ENCODE measurements at places on chromosomes 13 and 19.

DNA sequence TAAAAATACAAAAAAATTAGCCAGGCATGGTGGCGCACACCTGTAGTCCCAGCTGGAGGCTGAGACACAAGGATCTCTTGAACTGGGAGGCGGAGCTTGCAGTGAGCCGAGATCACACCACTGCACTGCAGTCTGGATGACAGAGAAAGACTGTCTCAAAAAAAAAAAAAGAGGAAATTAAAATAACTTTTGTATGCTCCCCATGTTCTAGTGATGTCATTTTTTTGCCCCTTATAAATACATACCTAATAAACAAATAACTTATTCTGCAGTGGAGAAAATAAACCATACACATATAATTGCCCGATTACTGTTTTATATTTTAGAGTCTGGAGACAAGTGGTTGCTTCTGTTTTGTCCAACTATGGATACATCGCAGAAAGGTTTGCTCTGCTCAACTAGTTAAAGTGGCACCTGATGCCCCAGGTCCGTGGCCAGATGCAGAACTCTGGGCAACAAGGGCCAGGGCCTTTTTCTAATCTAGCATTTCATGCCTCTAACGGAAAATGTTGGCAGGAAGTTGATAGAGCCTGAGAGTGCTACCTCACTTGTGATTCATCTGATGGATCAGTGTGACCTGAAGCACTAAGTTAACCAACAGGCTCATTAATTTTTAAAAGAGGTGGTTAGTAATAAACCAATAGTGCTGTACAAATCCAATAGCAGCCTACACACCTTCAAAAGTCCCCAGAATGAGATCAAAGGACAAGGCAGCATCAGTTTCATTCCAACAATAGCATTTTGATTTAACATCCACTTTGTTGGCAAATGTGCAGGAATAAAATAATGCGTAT lies 18.8 kb downstream of the UBE2L5 start:
- DNase-seq = peak; percentile 69

GRCh38 chr13:49840266-49840665 lies 47.8 kb upstream of the KPNA3 start:
- no peak for DNase-seq

GRCh38 chr19:10052602-10053360 lies 33.3 kb upstream of the SHFL start:
- no peak for DNase-seq

DNA sequence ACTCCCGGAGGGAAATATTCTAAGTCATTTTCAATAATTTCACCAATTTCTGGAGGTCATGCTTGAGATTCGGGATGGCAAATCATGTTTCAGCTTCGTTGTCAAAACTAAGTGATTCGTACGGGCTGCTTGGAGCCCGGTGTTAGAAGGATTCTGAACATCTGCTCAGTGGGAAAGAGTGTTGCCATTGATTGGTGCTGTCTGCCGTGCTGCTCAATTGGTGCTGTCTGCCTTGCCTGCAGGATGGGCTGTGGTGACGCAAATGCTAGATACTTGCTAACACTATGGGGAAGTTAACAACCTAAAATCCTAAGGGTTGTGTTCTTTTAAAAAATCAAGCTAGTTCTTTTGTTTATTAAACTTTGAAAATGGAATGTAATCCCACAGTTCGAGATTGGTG lies 17.3 kb upstream of the CACNG8 start:
- no peak for DNase-seq

DNA sequence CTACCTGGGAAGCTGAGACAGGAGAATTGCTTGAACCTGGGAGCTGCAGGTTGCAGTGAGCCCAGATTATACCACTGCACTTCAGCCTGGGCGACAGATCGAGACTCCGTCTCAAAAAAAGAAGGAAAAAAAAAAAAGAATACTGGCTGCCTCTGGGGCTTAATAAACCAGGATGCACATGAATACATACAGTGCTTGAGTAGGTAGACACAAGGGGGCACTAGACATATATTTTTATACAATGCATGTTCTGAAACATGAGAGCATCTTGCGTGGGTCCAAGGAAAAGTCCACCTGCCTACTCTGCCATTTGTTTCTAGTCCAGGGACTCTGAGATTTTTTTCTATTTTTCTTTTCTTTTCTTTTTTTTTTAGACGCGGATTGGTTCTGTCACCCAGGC lies 31.2 kb downstream of the KEAP1 start:
- peak; percentile 65 for DNase-seq

- peak; percentile 4 for DNase-seq
Measured at GRCh38 chr19:32580353-32580900, 563 bp upstream of the PDCD5 start.

- DNase-seq = no peak
Measured at GRCh38 chr13:21663197-21663596, 7.7 kb upstream of the FGF9 start.

DNA sequence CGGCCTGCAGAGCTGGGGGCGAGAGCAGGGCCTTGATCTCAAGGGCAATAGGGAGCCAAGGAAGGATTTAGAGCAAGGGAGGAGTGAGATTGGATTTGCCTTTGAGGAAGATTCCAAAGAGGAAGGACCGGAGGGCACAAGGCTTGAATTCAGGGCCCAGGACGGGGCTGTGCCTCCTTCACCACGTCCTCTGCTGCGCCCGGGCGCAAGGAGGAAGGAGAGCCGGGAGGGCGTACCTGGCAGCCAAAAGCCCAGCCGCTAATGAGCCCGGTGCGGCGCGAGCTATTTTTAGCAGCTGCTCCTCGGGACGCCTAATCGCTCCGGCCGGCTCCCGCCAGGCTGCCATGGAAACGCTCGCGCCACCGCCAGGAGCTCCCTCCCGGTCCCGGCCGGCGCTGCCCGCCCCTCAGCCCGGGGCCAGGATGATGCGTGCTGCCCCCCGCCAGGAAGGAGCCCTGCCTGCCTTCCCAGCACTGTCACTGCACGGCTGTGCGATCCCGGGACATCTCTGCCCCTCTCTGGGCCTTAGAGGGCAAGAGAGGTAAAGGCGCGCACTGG lies 31.3 kb downstream of the TINCR start:
- no peak for DNase-seq

DNA sequence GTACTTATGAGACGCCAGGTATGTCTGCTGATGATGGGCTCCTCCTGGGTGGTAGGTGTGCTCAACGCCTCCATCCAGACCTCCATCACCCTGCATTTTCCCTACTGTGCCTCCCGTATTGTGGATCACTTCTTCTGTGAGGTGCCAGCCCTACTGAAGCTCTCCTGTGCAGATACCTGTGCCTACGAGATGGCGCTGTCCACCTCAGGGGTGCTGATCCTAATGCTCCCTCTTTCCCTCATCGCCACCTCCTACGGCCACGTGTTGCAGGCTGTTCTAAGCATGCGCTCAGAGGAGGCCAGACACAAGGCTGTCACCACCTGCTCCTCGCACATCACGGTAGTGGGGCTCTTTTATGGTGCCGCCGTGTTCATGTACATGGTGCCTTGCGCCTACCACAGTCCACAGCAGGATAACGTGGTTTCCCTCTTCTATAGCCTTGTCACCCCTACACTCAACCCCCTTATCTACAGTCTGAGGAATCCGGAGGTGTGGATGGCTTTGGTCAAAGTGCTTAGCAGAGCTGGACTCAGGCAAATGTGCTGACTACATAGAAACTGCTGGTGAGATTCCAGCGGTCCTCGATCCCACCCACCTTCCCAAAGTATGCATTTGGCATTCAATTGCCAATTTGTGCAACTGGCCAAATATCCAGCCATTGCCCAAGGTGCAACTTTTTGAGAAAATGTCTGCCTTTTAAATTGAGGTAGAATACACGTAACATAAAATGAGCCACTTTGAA lies 10.2 kb downstream of the OR2Z1 start:
- no peak for DNase-seq

DNA sequence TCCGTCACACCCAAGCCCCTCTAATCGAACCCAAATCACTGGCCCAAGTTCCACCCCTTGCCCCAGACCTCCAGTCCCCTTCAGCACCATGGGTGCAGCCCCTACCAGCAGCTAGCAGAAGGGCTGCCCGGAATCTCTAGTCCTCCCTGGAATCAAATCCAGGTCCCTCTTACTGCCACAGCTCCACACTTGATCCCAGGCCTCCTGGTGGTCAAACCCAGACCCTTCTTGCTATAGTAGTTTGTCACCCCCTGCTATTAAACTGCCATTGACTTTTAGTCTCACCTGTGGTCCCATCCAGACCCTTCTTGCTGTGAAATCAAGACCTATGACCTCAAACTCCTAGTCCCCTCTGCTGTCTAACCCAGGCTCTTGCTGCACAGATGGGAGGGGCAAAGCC lies 8.7 kb downstream of the HIPK4 start:
- no peak for DNase-seq

- no peak for DNase-seq
Measured at GRCh38 chr19:39236527-39236926, 8.3 kb downstream of the IFNL3 start.

DNA sequence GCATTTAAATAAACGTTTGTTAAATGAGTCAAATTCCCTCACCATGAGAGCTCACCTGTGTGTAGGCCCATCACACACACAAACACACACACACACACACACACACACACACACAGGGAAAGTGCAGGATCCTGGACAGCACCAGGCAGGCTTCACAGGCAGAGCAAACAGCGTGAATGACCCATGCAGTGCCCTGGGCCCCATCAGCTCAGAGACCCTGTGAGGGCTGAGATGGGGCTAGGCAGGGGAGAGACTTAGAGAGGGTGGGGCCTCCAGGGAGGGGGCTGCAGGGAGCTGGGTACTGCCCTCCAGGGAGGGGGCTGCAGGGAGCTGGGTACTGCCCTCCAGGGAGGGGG lies 8.5 kb upstream of the CEACAM5 start:
- no peak for DNase-seq

DNA sequence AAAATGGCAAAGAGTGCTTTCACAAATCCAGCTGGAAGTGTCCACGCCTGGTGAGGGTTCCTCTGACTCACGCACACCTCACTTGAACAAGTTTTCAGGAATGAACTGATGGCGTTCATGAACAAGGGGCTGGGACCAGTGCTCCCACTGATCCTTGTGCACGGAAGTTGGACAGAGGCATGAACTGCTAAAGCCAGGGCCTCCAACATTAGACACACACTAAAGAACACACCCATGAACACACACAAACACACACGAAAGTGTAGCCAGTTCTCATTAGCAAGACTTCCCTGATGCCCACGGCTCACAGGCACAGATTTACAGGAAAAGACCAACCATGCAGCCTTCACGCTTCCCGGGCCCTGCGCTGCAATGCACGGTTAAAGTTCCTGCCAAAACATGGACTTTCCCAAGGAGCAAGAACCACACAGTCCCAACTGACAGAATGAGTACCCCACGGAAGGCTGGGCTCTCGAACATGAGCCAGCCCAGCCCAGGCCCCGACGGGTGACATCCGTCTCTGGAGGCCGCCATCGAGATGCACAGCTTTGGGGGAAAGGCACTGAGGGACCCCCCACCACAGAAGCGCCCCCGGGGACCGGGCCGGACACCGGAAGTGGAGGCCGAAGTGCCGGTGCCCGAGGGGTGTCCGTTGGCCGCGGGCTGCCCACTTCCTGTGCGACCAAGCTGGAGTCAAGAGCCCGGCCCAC lies 808 bp downstream of the DNMT1 start:
- peak; percentile 53 for DNase-seq

- no peak for DNase-seq
Measured at GRCh38 chr13:31826521-31826920, 87.2 kb downstream of the RXFP2 start.

DNA sequence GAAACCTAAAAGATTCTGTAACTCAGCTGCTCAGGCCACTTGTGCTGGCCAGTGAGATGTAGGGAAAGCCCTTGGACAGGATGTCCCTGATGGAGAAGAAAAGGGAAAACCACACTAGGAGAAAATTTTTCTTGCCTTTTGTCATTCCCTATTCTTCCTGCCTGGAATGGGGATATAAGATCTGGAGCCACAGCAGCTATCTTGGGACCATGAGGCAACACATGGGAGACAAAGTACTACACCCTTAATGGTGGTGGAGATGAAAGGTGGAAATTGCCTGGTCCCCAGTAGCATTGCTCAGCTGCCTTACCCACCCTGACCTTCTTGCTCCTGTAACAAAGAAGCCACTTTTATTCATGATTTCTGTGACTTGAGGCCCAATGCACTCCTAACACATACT lies 9.4 kb downstream of the RSPH6A start:
- no peak for DNase-seq
